CD4-positive, alpha-beta T cell treated with Interleukin-10 for 1 hour (primary cell): ENCODE measurements at places on chromosomes 4 and X.

GRCh38 chrX:21616386-21616785 lies 41.7 kb downstream of the KLHL34 start:
- DNase-seq: no peak

DNA sequence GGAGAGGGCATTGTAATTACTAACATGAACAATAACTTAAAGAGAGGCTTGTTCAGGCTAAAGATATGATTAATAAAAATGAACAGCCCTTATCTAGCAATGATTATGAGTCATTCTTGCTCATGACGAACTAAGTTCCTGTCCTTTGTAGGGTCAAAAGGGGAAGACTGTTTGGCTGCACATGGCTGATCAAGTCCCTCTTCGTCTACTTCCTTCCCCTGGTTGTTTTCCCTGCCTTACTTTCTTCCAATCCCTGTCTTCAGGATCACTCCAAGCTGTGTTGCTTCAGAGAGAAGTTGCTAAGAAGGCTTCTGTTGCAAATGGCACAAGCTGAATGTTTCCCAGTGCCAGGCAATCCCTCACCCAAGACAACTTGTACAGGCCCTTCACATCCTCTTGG lies 115.0 kb upstream of the HS3ST1 start:
- DNase-seq: no peak

- peak; percentile 38 for DNase-seq
Observed at GRCh38 chrX:103845165-103845653, 13.2 kb upstream of the RAB9B start.

DNA sequence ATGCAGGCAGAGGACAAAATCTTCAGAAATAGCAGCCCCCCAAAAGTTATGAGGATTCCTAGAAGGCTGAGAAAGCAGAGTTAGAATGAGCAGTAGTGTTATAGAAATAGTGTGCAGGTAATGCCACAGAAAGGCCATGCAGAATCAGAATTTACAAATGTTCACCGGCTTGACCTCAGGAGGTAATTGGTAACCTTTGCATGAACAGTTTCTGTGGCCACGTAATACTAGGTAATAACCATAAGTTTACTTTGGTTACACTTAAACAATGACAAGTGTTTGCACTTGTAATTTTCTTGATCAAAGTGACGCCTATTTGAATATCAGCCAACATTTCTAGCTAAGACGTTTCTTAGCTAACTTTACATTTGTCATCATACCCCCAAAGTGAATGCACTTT lies 393.6 kb downstream of the GPAT3 start:
- no peak for DNase-seq

DNA sequence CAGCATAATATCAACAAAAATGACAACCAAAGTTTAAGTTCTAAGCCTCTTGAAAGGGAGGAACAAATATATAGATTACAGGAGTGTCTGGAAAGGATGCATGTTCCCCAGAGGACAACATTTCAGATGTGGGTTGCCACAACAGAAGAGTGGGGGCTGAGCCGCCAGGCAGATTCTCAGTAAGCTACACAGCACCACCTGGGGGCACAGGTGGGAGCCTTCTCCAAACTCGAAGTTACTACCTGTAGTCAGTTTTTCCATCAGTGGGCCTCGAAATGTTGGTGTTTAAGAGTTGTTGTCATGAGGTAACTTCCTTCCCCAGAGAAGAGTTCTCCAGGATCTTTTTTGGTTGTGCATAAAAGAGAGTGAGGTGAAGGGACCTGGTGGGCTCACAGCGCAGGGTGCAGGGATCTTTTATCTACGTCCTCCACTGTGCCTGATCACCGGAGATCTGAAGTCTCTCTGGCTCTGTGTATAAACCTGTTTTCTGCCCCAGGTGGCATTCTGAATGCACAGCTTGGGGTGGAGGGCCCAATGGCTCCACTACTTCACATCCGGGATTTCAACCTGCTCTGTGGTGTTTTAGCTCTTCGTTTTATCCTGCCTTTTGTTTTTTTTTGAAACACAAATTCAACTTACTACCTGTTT lies 58.4 kb upstream of the STS start:
- peak; percentile 19 for DNase-seq

GRCh38 chrX:111830571-111830970 lies 45.4 kb upstream of the TRPC5OS start:
- no peak for DNase-seq

DNA sequence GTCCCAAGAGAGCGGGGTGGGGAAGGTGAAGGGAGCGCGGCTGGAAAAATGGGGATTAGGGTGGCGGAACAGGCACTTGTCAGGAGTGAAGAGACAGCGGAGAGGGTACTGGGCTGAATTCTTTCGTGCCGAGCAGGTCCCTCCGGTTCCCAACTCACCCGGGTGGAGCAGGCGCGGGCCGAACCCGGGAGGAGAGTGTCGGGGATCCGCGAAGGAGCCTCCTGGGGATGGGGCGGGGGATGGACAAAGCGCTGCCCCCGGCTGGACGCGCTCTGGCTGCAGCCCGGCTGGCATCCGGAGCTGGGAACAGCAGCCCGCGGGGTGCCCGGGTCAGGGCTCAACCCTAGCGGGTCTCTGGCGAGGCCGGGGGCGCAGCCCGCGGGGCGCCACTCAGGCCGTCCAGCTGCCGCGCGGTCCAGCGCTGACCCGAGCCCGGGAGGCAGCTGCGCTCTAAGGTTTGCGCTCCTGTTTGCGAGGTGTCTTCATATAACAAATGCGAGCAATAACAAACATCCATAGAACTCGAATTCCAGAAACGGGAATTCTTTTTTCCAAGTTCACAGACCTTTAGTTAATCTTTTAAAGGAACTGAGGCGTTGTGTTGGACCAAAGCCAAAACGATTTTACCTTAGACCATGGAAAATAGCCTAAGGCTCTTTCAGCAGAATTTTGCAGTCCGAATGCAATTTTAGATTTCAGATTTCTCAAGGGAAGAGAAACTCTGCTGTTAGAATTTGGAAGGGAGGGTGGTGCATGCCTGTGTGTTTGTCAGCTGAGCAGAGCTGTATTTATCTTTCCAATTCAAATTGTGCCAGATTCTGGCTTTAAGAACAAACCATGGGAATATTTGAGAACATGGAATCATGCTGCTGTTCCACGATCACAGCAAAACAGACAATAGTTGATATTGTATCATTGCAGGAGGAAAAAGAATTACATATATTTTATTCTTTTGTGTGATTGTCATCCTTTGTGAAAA lies 744 bp downstream of the NPY5R start:
- no peak for DNase-seq

GRCh38 chr4:169050284-169050683 lies 40.2 kb upstream of the CBR4 start:
- DNase-seq: no peak

DNA sequence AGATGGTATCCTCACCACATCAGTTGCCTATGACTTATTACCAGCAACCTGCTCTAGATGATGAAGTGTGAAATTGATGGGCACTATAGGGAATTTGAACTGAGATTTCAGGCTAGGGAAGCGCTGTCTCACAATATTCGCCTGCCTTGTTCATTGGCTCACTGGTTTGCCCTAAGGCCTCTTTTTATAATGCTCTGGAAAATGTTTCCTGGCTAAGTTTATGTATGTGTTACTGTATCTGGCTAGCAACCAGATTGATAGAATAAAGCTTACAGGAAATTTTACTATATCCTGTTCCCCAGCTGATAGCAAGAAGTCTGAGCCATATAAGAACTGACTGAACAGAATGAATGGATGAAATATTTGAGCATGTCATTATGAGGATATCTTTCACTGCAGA lies 71.6 kb downstream of the GSTCD start:
- DNase-seq: no peak

DNA sequence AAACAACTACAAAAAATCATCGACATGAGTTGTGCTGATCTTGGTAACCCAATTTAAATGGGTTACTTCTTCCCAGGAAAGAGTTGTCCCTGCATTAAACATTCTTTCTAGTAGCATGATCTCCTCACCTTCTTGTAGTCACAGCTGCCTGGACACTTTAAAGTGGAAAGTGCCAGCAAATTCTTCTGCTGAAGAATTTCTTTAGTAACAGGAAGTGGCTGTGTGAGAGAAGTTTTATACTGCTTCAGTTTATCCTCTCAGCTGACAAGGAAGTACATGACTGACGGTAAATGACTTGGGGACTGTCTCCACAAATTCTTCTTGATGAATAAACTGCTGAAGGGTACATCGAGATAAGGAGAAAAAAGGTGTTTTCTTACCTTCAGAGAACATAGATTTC lies 18.2 kb upstream of the TNIP3 start:
- peak; percentile 82 for DNase-seq

- no peak for DNase-seq
Observed at GRCh38 chrX:45815441-45815840, 614.8 kb upstream of the DIPK2B start.

DNA sequence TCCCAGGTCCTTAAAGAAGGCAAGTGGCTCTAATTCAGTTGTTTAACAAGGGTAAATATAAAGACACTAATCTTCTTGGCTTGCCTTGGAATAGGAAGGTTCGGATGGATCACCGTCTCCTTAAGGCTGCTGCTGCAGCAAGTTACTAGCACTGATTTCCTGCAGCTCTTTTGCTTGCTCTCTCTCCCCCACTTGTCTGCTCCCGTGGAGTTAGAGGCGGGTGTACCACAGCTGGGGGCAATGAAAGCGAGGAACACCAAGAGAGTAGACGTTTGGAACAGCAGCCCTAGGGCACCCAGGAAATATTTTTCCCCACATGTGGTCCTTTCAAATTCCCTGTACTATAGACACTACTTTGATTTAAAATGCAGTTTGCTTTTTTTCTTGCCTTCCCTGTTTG lies 202.2 kb downstream of the SH2D1A start:
- DNase-seq: no peak

DNA sequence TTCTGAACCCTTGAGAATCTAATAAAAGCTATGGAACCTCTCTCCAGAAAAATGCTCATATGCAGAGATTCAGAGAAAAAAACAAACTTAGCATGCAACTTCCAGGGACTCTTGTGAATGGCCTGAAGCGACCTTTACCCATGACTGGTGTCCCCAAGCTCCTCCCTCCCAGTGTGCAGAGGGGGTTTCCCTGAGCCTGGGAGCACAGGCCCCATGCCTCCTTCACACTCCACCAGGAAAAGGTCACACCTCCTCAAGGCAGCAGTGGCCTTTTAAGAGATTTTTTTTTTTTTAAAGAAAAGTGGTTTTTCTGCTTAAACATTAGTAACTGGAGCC lies 13.3 kb upstream of the UBA6 start:
- DNase-seq: no peak

DNA sequence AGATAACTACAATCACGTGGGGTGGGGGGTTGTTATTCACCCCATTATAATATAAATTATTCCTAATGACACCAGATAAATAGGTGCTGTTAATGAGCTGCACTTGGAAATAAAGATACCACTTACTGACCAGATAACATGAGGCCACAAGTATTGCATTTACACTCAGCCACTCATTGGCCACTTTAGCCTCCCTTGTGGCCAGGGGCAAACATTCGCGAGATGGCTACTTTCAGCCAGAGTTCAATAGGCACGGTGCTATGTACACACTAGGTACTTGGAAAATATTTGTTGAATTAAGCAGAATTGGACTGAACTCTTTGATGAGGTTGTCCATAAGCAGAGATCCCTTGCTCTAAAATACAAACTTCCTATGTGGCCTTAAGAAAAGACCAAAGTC lies 713.7 kb upstream of the TENM3 start:
- no peak for DNase-seq

GRCh38 chr4:3317011-3317655 lies 24.3 kb downstream of the RGS12 start:
- DNase-seq: no peak

GRCh38 chrX:3763111-3763510 lies 49.7 kb upstream of the PRKX start:
- DNase-seq: no peak

GRCh38 chrX:130086447-130087206 lies 23.7 kb downstream of the ELF4 start:
- peak; percentile 75 for DNase-seq

GRCh38 chr4:186912606-186913005 lies 188.9 kb upstream of the FAT1 start:
- DNase-seq: no peak

DNA sequence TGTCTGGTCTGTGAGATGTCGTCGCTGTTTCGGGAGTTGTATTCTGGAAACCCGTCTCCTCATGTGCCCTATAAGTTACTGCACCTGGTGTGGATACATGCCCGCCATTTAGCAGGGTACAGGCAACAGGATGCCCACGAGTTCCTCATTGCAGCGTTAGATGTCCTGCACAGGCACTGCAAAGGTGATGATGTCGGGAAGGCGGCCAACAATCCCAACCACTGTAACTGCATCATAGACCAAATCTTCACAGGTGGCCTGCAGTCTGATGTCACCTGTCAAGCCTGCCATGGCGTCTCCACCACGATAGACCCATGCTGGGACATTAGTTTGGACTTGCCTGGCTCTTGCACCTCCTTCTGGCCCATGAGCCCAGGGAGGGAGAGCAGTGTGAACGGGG lies 1.4 kb downstream of the USP27X start:
- DNase-seq: no peak

- DNase-seq: no peak
Observed at GRCh38 chr4:5044341-5044740, 6.9 kb upstream of the STK32B start.

- DNase-seq: peak; percentile 43
Observed at GRCh38 chr4:47668810-47669408, 169.0 kb downstream of the CORIN start.

DNA sequence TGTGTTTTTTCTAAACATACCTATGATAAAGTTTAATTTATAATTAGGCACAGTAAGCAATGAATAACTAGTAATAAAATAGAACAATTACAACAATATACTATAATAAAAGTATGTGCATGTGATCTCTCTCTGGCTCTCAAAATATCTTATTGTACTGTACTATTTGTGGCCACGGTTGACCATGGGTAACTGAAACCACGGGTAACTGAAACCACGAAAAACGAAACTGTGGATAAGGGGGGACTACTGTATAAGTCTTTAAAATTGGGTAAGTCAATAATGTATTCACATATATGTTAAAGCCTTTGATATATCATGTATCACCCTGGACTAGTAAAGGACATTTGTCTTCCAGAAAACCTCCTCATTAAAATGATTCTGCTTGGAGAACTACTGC lies 20.0 kb downstream of the TMEM154 start:
- DNase-seq: no peak

GRCh38 chr4:185309770-185310169 lies 86.0 kb downstream of the LRP2BP start:
- DNase-seq: no peak

GRCh38 chr4:73706811-73707210 lies 33.6 kb upstream of the CXCL8 start:
- DNase-seq: no peak

DNA sequence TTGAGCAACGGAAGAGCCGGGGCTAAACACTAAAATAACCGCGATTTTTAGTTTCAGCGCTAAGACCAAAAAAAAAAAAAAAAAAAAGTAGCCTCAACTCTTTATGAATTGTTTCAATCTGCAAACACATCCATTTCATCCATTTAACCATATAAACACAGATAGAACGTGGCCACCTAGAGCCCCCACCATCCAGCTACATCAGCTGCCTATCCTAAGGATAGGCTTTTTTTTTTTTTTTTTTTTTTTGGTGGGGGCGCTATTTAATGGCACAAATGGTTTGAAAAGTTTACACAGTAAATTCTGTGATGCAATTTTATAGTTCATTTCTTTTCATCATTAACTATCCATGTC lies 492 bp upstream of the HDAC8 start:
- no peak for DNase-seq

- peak; percentile 41 for DNase-seq
Observed at GRCh38 chrX:23786268-23786815, 3.4 kb downstream of the SAT1 start.
